ENCODE measurements at places on chromosomes 12 and 14. TPM values are rescaled to one million over a fixed set of nuclear protein-coding genes. Genes with fewer than 3 reads are reported as not detected.
A peak's percentile ranks its signal among the peaks of the same experiment; 100 is the strongest.

- DNase-seq = no peak
Measured at GRCh38 chr14:31229009-31229408, 21.4 kb upstream of the HECTD1 start.

GRCh38 chr14:49160983-49161382 is 425.2 kb downstream of the RPS29 start:
- no peak for DNase-seq

DNA sequence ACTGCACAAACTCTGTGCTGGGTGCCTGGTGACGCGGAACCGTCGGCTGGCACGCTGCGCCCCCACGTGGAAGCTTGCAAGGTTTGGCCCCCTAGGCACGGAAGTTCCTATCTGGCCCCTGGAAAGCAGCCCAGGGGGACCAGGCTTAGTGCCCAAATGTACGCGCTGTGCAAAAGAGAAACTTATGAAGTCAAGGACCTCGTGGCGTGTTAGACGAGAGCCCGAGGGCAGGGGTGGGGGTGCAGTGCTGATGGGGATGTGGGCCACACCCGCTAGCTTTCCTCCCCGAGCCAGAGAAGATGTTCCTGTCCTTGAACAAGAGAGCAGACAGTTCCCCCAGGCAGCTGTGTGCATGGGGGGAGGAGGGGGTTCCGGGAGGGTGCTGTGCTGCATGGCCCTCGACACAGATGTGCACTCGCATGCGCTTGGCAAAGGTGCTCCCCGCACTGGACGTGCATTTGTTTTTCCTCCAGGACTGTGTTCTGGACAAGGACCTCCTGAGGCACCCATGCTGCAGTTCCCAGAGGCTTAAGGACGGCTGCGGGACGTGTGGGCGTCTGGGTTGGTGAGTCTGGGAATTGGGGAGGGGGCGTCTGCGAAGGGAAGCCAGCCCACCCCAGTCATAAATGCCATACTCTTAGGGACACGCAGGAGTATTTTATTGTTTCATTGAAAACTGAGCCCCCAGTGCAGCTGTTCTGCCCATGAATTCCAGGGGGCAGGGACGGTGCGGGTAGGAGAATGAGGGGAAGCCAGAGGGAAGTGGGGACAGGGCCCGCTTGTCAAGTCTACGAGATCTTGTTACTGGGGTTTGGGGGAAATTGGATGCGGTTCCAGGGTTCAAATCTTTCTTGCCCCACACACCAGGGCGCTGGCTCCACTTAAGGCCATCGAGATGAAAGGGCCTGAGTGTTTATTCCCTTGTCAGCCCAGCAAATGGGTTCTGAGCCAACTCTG is 80.0 kb downstream of the NTF3 start:
- DNase-seq = peak; percentile 23

Gene GPRC5A
- 4.0 TPM for total RNA-seq

Gene GPR68
- total RNA-seq = 0.87 TPM

Gene INSM2
- total RNA-seq = 0.10 TPM

Gene IAPP
- total RNA-seq = not detected
